Neuronal stem cell (in vitro differentiated cells): ENCODE measurements at places on chromosomes 4 and X.

DNA sequence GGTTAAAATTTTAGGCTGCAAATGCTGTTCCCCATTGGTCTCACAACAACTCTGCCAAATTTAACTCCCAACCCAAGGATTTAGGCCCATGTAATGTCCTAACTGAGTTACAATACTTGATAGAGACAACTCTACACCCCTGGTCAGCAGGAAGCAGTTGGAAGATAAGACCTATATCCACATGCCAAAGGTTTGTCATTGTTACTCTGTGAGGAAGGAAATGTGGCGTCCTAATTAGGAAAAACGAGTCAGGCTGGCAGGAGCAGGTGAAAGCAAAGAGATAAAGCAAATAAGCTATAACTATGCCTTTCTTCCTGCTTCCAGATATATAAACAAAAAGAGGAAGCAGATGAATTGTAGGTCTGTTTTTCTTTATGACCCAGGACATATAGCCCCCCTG, 69.1 kb downstream of the SPIN4 start:
- DNase-seq = no peak

DNA sequence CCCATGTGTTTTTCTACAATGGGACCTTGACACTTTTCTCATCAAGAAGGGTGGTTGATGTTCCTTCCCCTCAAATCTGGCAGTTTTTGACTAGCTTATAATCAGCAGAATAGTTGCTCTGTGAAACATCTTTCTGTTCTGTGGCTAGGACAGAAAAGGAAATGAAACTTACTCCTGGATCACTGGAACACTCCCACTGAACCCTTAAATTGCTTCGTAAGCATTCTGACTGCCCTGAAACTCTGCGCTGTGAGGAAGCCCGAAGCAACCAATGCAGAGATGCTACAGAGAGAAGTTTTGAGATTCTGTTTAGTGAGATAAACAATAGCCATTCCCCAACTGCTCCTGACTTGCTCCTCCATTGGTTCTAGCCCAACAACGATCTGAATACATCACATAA, 602.2 kb downstream of the CENPC start:
- no peak for DNase-seq

- DNase-seq = no peak
These were observed 39.1 kb downstream of the HEPH start for GRCh38 chrX:66203114-66203513.

DNA sequence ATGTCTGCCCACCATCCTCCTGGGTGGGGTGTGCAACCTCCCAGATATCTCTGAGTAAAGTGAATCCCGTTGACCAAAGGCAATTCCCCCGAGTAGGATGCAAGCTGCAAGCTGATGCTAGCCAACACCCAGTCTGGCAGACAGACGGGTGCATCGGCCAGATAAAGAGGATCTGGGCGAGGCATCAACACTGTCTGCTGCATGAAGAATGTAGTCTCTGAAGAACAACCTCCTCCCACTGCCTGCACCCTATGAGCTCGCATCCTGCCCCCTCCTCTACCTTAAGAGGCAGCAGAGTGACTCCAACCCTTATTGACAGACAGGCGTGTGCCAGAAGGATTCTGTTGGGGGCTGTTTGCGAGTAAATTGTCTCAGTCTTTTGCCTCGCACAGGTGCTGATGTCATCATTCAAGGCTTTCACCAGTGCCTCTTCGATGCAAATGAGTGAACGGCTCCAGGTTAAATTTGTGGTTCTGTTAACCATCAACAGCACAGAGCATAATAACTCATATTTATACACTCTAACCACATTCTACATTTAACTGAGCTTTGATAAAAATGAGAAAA, 546.9 kb downstream of the BCOR start:
- no peak for DNase-seq

- peak; percentile 72 for DNase-seq
These were observed 67.4 kb downstream of the APBB2 start for GRCh38 chr4:41146716-41147506.

DNA sequence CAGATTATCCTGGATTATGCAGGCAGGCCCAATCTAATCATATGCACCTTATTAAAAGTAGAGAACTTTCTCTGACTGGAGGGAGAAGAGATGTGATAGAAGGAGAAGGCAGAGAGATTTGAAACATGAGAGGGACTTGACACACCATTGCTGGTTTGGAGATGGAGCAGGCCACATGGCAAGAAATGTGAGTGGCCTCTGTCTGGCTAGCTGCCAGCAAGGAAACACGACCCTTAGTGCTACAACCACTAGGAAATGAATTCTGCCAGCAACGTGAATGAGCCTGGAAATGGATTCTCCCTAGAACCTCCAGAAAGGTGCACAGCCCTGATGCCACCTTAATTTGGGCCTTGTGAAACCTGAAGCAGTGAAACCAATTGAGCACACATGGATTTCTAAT, 79.5 kb upstream of the MBNL3 start:
- no peak for DNase-seq

- no peak for DNase-seq
These were observed 4.7 kb upstream of the ASB5 start for GRCh38 chr4:176273736-176274135.

- no peak for DNase-seq
These were observed 54.0 kb downstream of the SNX25 start for GRCh38 chr4:185263419-185263818.

DNA sequence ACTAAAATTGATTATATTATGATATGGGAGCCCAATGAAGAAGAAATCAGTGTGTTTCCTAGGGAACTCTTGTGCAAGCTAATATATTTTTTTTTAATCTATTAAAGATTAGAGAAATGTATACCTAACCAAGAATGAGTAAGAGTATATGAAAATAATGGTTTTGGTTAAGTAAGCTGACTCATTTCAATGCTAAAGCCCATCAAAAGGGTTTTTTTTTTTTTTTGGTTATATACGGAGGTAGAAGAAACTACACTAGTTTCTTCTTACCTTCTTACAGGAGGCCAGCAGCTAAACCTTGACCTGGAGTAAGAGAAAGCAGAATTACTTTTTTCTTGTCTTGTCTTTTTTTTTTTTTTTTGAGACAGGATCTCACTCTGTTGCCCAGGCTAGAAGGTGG, 27.5 kb downstream of the RUFY3 start:
- no peak for DNase-seq

DNA sequence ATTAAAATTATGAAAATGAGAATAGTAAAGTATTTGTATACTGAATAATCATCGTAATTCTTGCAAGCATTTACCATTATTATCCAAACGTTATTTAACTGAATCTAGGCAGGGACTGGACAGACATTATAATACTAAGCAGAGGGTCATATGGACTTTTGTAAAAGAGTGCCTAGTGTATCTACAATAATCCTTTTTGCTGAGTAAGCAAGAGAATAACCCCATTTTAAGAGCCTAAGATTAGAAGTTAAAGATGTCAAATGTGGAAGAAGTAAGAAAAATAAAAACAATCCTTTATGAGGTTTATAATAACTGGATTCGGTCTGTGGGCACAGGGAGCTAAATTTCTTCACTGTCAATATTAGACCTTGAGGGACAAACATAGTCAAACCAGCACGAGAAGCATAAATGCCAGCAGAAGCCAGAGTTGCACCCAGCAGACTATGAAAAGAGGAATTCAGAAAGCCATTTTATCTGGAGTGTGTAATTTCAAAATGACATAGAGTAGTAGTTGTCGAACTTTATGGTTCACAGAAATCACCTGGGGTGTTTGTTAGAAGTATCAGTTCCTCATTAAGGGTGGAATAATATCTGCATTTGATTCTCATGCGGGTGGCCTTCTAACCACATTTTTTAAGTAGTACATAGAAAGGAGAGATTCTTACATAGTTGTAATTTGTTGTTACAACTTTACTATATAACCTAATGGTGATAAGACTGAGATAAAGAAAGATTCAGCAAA, 39.7 kb upstream of the DCLK2 start:
- DNase-seq = no peak

GRCh38 chrX:112669824-112670223, 9.9 kb downstream of the LHFPL1 start:
- no peak for DNase-seq

DNA sequence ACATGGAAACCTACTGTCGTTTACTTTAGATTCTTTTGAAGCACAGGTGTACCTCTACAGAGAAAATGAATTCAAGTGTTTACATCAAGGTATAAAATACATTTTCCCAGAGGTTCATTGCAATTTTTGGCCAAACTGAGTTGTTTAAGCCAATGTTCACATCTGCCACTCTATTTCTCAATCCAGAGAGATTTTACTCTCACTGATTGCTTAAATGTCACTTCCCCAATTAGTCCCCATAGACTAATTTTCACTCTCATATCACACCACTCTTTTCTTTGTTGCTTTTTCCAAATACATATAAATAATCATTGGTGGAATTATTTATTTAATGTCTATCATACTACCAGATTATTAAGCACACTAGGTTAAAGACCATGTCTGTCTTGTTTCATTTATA, 271.8 kb downstream of the PPP3CA start:
- DNase-seq = no peak

DNA sequence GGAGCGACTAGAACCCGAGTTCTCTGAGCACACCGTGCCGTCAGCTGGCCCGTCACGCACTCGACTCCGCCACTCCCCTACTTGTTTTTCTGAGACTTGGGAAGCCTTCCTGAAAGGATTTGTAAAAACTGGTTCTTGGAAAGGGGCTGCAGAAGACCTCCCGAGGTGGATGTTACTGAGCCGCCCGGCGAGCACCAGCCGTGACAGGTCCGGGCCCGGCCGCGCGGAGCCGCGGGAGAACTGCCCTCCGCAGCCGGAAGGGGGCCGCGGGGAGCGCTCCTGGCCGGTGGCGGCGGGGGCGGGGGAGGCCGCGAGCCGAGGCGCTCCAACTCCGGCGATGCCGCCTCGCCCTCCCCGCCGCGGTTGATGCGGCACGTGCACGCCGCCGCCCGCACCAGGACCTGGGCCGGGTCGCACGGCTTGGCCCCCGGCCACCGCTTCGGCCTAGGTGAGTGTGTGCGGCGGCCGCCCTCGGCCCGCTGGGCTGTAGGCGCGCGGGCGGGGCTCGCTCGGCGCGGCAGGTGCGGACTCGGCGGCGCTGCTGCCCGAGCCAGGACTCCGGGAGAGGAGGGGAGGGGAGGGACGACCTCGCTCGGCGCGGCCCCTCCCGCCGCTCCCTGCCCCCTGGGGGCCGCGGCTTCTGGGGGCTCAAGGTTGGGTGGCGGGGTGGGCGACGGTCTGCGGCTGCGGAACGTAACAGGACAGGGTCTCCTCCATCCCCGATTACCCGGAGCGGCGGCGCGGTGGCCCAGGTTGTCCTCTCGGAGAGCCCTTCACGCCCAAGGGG, 1.7 kb downstream of the SPRY1 start:
- peak; percentile 54 for DNase-seq

GRCh38 chrX:3440981-3441380, 94.5 kb upstream of the MXRA5 start:
- no peak for DNase-seq

DNA sequence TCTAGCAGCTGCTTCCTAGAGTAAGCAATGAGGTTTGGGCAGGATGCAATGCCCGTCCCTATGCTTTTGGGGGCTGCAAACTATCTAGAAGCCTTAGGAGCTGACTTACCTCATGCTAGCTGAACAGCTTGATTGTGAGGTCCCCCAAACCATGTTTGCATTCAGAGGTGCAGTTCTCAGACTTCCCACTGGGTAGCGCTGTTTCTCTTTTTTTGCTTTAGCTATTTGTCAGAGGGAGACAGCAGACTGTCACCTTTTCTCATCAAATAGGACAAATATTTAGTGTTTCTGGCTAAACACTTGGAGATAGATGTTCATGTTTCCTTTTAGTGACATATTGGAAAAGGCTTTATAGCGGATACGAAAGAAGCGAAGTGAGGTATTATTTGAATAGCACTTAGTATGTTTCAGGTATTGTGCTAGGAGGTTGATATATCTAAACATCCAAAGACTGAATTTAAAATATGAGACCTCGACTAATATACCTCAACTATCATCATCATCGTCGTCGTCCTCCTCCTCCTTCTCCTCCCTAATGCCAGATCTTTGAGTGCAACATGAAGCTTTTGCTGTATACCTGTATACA, 18.7 kb upstream of the TMEM192 start:
- DNase-seq = peak; percentile 75

- DNase-seq = no peak
These were observed 258.5 kb upstream of the FSTL5 start for GRCh38 chr4:162422312-162422711.

GRCh38 chrX:132400706-132401105, 88.1 kb downstream of the MBNL3 start:
- no peak for DNase-seq

DNA sequence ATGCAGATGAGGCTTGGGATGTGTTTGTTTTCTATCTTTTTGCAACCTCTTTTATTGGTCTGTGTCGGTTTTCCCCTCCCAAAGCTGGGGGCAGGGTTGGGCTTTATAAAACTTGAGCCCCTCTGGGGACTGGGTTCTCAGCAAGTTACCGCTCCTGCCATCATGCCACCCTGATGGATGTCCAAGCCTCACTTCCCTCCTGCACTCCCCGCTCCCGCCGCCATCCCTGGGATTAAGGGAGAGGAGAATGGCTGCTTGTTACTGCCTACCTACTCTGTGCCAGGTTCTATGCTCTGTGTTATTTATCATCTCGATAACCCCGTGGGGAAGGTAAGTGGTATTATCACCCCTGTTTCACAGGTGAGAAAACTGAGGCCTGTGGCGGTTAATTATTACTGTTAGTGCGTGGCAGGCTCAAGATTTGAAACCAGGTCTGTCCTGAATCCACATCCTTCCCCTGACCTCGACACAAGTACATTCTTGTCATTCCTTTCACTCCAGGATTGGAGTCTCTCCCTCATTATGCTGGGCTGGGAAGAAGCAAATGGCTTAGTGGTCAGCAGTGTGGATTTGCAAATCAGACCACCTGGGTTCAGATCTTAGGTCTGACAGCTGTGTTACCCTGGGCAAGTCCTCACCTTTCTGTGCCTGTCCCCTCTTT, 4.5 kb downstream of the UBA1 start:
- DNase-seq = no peak

GRCh38 chrX:11423362-11423818, 130.2 kb downstream of the AMELX start:
- no peak for DNase-seq

DNA sequence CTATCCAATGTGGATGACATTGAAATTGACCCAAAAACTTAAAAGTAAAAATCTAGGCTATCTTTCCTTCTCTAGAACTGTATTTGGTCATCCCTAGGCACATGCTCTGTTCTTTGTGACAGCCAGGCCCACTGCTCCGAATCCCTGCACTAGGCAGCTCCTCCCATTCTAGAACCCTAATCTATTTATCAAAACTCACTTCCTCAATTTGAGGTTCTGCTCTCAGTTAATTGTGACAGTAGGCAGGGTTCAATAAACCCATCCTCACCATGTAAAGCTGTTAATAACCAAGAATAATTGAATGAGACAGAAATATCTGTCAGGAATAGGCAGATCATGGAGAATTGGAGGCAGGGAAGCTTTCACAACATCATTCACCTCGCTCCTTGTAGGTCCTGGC, 51.9 kb upstream of the IRF2 start:
- no peak for DNase-seq

- no peak for DNase-seq
These were observed 400.5 kb downstream of the PDGFC start for GRCh38 chr4:156571146-156571545.

GRCh38 chrX:135931644-135932487, 38.4 kb downstream of the SAGE1 start:
- peak; percentile 6 for DNase-seq

GRCh38 chr4:103405415-103405814, 207.3 kb upstream of the CENPE start:
- DNase-seq = no peak

GRCh38 chr4:80305466-80305865, 30.1 kb upstream of the CFAP299 start:
- DNase-seq = no peak
